ENCODE measurements at places on chromosomes 3 and 15.
A peak's percentile ranks its signal among the peaks of the same experiment; 100 is the strongest.

DNA sequence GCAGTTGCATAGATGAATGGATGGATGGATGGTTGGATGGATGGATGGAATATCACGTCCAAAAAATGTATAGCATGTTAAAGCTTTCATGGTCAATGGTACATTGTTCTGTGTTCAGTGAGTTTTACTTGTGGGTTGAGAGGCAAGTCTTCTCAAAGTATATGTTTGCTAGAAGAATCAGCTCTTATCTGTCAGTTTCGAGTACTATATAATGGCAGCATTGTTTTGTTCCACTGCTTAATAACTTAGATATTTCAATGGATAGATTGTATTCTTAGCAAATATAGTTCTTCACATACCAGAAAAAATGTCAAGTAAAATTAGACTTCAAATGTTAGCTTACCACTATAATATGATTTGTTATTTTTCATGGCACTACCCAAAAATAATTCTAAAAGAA, 100.9 kb upstream of the CDIN1 start:
- DNase-seq, result no peak

- DNase-seq, result no peak
Observed at GRCh38 chr3:44074181-44074580, 167.5 kb upstream of the TOPAZ1 start.

GRCh38 chr3:51966016-51966415, 1.2 kb downstream of the PCBP4 start:
- no peak for DNase-seq

- DNase-seq, result no peak
Observed at GRCh38 chr3:33993631-33994030, 195.2 kb downstream of the PDCD6IP start.

DNA sequence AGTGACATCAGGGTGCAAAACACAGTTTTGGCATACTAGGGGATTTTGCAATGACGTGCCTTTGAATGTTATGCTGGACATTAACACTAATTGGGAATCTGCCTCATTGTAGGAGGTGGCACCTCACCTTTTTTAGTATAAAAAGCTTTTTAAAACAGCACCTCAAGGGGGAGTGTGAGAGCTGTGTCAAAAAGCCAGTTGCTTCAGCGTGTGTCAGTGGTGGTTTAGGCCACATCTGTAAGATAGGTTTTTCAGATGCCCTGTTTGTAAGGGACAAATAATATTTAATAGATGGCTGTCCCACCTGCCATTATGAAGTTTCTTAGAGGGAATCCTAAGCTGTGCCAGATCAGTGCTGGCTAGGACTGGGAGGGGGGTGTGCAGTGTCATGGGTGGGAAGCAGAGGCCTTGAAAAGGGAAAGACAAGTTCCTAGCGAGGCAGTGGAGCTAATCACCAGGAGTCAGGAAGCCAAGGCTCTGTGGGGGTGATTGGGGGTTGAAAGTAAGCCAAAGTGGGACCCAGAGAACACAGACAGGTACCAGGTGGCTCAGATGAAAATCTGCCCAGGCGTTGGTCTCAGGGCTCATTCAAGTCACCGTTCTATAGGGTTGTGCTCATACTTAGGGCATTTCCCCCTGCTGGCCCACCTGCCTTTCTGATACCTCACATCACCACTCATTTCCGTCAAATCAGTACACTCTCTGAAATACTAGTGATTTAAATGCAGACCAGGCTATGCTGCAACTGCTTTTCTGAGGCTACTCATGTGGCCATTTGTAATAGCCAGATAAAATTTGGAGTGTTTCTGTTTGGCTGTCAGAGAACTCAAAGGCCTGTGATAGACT, 120.5 kb downstream of the BBX start:
- no peak for DNase-seq

- DNase-seq, result peak; percentile 33
Observed at GRCh38 chr3:194404365-194405140, 5.5 kb upstream of the GP5 start.

DNA sequence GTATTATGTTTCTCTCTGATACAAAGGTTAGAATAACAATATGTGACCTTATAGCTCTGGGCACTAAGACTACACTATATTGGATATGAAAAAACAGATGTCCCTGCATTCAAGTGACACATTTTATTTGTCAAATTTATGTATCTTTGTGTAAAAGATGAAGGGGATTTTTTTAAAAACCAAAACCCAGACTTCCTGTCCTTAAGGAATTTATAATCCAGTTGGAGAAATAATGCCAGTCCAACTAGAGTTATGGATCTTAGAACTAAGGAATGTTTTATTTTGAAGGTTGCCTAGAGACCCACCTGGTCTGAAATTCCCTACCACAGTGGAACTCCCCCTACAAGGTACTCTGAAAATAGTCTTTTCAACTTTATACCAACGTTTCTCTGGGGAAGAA, 33.3 kb upstream of the PIK3CB start:
- DNase-seq, result no peak

- no peak for DNase-seq
Observed at GRCh38 chr15:56045068-56045748, 51.8 kb upstream of the NEDD4 start.

- DNase-seq, result no peak
Observed at GRCh38 chr15:55742498-55742926, 440 bp downstream of the PRTG start.

DNA sequence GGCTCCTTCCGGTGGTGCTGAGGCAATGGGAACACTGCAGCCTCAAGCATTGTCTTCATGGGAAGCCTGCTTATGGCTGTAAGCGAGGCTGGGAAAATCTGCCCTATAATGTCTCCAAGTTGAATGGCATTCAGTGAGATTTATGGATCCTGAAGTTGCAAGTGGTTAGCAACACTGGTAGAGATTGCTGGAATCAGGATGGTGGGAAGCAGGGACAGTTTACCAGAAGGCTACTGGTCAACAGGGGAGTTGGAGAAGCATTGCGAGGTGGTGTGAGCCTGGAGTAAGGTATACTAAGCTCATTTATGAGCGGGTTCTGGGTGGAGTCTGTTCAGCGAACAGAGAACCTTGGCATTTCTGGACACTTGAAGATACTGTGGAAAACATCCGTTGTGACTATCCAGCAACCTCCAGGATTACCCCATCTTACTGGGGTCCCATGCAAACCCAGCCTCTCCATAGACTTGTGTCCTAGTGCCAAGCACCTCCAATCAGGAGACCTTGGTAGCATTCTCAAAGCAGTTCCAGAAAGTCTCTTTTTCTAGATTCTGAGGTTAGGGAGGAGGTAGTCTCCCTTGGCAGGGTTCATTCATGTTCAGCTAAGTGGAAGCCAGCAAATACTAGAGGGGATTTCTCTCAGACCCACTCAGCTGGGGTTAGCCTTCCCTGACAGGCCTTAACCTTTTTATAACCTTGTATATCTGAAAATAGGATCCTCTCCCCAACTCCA, 7.3 kb downstream of the RPSA start:
- DNase-seq, result no peak

DNA sequence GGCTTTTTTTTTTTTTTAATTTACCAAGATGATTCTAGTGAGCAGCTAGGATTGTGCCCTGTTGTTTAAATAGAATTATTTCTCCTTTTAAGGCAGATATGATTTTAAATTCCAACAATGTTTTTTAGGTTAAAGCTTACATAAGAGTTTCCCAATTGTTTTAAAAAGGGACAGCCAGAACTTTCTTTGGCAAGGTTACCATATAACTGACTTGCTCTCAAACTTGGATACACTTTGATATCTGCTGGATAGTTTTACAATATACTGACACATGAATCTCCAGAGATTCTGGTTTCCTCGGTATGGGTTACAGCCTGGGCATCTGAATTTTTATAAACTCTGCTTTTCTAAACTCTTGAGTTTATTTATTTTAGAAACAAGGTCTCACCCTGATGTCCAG, 134.3 kb upstream of the GADL1 start:
- no peak for DNase-seq

- DNase-seq, result no peak
Observed at GRCh38 chr15:68196445-68197169, 8.5 kb downstream of the CALML4 start.

DNA sequence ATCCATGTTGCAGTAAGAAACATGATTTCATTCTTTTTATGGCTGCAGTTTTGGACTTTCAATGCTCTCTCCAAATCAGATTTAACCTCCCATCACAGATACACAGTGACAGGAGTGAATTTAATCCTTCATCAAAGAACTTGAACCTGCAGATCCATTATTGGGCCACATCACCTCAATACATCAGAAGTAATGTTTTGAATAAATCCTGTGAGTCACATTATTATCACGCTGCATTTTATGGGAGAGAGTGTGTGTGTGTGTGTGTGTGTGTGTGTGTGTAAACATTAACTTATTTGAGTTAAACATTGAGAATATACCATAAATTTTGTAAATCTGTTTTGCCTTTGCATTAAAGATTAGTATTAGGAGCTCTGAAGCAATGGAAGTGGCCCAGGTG, 316.7 kb downstream of the FOXP1 start:
- no peak for DNase-seq

- no peak for DNase-seq
Observed at GRCh38 chr15:60821462-60822061, 342.6 kb upstream of the ICE2 start.

DNA sequence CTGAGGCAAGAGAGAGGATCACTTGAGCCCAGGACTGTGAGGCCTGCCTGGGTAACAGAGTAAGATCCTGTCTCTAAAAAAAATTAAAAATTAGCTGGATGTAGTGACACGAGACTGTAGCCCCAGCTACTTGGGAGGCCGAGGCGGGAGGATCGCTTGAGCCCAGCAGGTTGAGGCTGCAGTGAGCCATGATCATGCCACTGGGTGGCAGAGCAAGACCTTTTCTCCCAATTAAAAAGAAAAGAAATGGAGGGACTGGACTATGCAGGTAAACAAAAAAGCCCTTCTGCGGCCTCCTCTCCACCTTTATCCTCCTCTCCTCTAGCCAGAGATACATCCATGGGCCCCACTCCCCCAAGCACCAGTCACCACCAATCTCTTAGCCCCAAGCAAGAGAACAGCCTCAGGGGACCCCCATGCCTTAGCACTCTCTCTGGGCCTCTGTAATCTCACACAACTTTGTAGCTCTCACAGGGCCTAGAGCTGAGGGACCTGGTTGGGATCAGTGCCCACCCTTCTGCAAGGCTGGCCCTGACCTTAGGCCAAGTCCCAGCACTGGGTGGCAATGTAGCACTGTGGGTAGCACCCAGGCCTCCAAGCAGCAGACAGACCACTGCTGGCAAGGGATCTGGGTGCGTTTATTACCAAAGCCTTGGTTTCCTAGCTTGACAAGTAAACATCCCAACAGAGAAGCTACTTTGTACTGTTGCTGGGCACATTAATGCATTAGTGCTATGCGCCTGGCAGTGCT, 43.4 kb downstream of the FAM174B start:
- DNase-seq, result no peak

GRCh38 chr3:150348500-150348899, 59.6 kb upstream of the TSC22D2 start:
- DNase-seq, result no peak

DNA sequence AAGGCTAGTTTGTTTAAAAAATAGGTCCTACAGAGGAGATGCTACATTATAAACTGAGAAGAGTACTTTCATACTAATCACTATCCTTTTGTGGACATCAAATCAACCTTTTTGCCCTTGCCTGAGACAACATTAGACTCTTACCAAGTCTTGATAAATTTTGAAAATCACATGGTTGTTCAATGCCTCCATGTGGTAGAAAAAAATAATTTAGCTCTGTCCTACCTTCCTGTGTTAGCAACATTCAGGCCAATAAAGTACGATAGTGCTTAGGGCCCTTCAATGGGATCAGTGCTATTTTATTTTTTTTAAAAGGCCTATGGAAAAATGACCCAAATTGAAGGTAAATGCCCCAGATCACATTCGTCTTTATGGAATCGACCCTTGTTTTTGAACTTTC, 5.0 kb upstream of the UBE2E1 start:
- DNase-seq, result no peak

DNA sequence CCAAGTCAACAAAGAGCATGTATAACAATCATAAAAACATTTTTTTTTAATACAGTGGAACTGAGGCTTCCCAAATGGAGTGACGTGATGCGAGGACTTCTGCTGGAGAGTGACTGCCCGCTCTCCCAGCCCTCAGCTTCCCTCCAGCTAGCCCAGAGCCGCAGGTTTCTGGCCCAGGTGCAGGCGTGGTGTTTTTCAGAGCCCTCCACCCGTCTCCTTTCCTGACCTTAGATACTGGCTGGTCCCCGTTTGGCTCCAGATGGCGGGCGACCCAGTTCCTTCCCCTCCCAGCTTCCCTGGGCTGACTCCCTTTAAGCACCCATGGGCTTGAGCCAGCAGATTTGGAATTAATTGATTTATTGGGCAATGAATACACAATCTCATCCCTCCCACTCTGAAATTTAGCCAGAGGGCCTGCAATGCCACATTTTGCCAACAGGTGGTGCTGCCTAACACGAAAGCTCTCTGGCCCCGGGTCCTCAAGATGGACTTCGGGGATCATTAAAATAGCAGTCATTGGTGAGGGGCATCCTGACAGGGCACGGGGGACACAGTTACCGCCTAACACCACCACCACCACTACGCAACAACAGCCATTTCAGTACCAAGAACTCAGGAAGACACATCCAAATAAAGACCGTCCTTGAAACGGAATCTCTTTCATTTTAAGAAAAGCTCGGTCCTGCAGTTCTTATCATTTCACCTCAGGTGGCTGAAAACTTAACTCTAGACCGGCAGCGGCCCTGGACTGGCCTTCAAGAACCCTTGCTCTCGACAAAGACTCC, 47.5 kb upstream of the MUC4 start:
- DNase-seq, result peak; percentile 8

DNA sequence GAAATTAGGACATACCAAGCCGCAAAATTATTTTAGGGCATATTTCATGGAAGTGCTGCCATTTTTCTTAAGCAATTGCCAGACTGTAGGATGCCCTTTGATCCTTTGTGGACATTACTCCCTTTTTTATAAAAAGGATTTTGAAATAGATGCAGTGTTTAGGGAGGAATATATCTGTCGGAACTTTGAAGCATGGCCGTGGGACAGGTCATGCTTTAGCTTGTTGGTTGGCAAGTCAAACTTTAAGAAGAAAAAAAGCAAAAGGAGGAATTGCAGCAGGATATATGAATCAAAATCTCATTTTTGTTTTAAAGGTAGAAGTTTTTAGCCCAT, 122.1 kb downstream of the MCTP2 start:
- no peak for DNase-seq

DNA sequence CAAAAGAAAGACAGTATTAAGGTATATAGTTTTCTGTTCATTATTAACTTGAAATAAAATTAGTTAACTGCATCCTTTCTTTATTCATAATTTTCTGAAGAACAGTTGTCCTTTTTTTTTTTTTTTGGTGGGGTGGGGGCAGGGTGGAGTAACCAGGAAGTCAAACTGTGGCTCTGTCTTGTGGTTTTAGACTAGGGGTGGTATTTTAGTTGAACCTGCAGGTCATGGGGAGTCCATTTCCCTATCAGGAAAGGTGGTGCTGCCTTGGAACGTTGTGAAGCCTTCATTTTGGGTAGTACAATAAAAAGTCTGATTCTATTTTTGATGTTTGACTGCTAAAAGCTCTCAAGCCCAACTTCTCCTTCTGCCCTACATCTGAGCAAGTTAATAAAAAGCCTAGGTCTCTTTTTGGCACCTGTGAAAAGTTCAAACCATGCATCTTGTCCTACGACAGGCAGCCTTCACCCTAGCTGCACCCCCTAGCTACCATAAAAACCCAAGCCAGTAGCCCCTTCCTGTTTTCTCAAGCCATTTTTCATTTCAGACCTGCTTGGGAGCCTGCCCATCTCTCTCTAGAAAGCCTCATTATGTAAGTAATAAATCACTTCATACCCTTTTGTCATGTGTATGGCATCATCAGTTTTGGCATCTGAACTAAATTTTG, 31.2 kb upstream of the RIOX2 start:
- DNase-seq, result no peak

Measured in NCI-H1048 (cell line).